ENCODE measurements at places on chromosomes 2 and 18.

DNA sequence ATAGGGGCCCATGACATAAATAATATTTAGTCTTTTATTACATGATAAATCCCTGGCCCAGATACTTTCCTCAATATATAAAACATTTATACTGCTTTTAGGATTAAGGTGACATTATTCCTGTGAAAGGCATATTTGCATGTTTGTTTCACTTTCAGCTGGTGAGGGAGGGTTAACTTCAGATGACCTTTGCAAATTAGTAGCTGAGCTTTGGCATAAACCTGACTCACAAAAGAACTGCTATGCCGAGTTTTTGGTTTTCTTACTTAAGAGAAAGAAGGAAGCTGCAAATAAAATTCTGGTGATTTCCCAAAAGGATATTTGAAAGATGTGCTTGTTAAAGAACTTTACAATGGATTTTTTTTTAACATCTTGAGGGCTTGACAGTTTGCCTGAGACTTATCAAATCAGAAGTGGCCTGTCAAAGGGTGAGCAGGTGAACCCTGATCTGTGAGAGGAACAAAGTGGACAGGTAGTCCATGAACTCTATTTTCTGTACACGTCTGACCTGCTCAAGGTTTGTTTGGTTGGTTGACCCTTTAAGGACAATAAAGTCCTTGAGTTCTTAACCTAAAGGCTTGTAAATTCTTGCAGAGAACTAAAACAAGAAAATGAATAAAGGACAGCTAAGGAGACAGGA, 93.5 kb downstream of the FAM124B start:
- DNase-seq = no peak

DNA sequence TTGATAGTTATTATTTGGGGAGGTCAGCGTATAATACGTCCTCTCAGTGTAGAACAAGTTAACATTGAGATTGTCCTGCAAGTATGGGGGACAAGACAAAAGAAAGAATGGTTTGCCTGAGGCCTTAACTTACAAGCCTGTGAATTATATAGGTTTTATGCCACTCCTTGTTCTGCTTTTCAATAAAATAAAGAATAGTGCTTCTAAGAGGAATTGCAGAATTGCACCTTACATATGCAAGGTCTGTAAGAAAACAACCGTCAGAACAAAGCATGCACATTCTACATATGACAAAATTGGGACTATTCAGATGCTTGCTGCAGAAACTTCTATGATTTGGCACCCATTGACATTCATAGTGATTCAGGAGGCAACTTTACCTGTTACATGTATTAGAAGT, 785.0 kb downstream of the NR4A2 start:
- DNase-seq = no peak

- DNase-seq = no peak
These were observed at the start of gene TNFAIP6 for GRCh38 chr2:151357359-151357758. Gene TNFAIP6 (plus strand): TSS chr2:151357592. CDS start chr2:151357667, 75 bp downstream.

DNA sequence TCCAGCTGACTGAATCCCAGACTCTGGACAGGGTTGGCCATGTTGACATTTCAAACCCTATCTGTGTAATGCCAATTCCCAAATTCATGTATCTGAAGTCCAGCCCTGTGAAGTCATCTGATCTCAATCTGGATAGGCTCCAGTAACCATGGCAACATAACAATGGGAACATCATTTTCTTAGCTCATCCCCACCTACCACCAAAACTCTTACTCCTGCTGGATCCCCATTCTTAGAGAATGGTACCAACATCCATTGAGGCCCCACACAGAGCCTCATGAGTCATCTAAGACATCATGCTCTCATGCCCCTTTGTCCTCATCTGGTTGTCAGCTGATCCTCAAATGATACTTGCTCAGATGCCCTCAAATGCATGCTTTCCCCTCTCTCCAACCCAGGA, 58.9 kb upstream of the TEX51 start:
- DNase-seq = no peak

DNA sequence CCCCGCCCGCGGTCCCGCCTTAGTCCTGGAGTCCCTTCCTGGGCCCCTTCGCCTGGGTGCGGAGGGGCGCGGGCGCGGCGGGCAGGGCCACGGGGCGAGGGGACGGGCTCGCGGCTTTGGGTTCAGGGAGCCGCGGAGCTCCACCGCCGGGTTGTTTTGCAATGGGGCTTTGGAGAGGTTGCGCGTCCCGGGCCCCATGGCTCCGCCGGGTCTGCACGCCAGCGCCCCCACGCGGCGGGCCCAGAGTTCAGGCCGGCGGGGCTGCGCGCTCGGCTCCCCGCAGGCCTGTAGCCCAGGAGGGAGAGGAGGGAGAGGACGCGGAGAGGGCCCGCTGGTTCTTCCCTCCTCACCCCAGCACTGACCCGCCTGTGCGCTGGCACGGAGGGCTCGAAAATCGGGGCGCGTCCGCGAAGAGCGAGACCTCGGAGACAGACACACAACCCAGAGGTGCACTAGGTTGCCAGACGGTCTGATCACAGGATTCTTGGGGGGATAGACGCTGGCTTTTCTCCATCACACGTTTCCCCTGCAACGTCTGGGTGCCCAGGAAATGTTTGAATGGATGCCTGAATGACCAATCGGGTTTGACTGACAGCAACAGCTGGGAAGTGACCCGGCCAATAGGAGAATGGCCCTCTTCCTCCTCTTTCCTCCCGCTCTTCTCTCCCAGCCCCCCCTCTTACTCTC, 4.9 kb upstream of the SIX2 start:
- DNase-seq = no peak

DNA sequence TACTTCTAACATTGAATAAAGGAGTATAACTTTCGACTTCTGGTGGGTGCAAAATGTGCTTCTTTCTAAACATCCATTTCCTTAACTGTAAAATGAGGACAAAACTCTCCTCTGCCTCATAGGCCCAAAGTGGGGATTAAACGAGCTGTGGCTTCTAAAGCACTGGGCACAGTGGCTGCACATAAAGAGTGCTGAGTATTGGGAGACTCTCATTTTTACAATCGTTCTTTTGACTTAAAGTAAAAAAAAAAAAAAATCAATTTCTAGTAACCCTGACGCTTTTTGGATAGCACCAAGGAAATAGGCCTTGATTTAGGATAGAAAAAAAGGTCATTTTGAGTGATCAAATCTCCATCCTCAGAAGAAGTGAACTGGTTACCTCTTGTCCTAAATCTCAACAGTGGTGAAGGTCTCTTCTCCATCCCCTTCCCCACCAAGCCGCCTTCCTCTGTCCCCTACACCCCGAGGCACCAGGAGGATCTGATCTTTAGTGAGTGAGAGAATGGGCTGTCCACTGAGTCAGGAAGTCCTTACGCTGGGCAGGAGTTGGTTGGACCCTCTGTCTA, 161.6 kb downstream of the DDX1 start:
- DNase-seq = no peak

GRCh38 chr18:22073411-22073810, 96.0 kb upstream of the GATA6 start:
- no peak for DNase-seq
